ENCODE measurements at places on chromosomes 16 and 17.

DNA sequence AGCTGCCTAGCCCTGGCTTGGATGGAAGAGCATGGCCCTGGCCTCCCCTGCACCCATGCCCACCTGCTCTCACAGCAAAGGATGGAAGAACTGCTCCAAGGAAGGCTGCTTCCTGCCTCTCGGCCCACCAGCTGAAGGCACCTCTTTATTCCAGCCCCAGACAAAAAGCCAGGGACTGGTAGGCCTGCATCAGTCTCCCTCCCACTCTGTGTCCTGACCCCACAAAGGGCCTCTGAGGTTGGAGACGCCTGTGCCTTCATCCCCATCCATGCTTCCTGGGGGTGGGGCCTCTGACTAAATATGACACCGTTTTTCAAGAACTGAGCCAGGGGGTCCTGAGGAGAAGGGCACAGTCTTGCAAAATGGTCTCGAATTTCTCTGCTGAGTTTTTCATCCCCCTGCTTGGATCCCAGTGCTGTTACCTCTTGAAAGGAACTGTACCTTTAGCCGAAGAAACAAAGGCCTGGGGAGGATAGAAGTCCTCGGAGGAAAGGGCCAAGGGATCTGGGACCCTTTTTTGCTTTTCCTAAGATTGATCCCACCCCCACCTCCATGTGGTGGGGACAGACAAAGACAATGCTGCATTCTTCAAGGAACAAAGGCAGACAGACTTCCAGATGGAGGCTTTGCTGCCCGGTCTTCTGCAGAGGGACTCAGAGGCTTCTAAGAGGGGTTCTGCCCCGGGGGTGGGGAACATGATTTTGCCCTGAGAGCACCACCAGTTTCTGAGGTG is 5.2 kb downstream of the C17orf50 start:
- DNase-seq, result no peak

- DNase-seq, result no peak
Measured at GRCh38 chr16:23949630-23950290, 114.0 kb downstream of the PRKCB start.

- no peak for DNase-seq
Measured at GRCh38 chr17:28925912-28926365, 23.1 kb upstream of the DHRS13 start.

- DNase-seq, result no peak
Measured at GRCh38 chr17:41589301-41589700, 2.6 kb upstream of the KRT14 start.

Measured in NCI-H2081 treated with DMSO at 0.1 percent for 48 hours (cell line).